ENCODE measurements at places on chromosomes 6 and 20. TPM values are rescaled to one million over a fixed set of nuclear protein-coding genes. Genes with fewer than 3 reads are reported as not detected.

GRCh38 chr6:150775415-150776203, 89.9 kb upstream of the MTHFD1L start:
- peak; percentile 45 for DNase-seq

DNA sequence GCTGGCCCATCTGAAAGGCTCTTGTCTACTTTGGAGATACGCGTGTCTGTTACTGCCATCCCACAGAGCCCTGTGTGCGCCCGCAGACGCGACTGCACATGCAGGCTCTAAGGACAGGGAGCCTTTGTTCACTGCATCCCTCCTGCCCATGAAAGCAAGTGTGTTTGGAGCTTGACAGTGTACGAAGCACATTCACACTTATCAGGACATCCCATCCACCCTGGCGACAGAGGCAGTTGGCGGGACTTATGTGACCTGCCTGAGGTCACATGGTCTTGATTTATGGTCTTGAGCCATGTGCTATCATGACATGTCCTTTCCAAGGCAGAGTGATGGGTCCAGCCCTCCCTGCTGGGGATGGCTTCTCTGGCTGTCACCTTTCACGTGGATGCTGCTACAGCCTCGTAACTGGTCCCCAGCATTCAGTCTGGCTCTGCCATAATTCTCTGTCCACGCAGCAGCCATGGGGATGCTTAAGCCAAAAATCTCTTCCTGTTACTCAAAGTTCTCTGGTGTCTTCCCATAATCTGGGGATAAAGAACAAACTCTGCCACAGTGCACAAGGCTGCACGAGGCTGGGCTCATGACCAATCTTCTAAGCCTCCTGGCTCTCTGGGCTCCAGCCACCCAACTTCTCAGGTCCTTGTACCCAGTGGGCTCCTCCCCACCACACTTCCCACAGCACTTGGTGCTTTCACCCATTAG, 36.3 kb upstream of the FAM83D start:
- DNase-seq: no peak

AKIRIN2 gene
- total RNA-seq: 44.1 TPM

C6orf132 gene
- 33.1 TPM for total RNA-seq

DNA sequence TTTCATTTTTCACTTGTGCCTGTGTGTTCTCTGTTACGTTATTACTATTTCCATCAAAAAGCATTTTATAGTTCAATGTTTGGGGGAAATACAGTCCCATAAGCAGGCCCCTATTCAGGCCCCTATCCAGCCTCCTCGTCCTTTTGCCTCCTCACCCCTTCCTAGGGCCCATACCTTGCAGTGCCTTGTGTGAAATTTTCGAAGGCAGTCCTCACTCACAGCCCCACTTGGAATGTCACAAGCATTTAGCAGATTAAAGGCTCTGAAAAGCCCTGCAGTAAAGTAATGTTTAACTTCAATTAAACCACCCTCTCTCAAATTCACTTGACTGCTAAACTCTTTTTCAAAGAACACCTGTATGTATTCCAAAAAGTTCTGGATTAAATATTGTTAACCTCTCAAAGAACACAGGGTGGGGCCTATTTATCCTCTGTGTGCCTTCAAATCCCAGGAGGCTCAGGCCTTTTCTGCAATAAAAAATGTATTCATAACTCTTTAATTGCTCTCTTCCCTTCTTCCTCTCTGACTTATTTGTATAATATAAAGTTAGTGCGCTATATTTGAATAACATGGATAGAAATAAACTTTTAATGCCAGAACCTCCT, 202.5 kb downstream of the FOXA2 start:
- DNase-seq: no peak

Measured in lung (tissue), 17 donors.